NCI-H2227 treated with DMSO at 0.1 percent for 48 hours (cell line): ENCODE measurements at places on chromosomes 12 and 14.
A peak's percentile ranks its signal among the peaks of the same experiment; 100 is the strongest.

- no peak for DNase-seq
Measured at GRCh38 chr14:35292770-35293561, 784 bp downstream of the PSMA6 start.

- DNase-seq = no peak
Measured at GRCh38 chr14:102116361-102117180, 23.1 kb upstream of the WDR20 start.

DNA sequence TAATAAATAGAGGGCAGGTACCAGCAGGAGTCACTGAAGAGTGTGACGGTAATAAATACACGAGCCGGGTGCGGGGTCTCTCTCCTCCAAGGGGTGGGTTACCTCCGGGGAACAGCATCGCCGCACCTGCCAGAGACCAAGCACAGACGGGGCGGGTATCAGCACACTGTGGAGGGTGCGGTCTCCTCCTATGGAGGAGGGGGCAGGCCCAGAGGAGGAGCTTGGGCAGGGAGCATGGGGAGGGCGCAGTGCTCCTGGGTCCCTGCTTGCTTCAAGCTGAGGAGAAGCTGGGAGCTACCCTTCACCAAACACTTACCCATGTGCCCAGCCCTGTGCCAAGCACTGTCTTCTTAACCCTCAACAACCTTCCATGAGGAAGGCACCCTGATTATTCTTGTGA lies 12.8 kb downstream of the PGF start:
- DNase-seq = no peak

- no peak for DNase-seq
Measured at GRCh38 chr12:44002607-44003006, 166.7 kb downstream of the TMEM117 start.

DNA sequence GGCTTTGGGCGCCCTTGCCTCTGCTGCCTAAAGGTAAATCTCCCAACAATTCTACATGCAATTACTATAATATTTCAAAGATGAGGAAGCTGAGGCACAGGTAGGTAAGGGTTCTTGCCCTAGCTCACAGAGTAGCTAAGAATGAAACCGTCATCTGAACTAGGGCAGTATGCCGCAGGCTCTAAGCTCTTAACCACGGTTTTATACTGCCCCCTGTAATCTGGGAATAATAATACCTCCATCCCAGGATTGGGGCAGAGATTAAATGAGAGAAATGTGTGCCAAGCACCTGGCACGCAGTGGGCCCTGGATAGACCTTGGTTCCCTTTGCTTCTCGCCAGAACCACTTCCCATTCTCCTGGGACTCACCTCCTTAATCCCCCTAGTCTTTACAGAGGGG lies 1.5 kb upstream of the HRK start:
- peak; percentile 14 for DNase-seq

DNA sequence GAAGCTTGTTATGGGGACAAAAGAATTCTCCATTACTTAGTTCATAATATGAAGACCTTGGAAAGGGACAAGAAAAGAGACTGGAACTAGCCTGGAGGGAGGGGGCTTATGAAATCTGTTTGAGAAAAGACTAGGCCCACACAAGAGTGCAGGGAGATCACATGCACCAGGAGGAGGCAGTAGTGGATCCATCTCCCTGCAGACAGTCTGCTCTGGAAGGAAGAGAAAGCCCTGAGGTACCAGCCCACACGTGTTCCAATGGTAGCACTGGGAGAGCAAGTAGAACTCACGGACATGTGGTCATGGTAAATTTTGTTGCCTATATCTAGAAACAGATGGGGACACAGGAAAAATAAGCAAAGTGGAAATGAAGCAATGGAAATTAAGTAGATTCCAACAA lies 445.4 kb downstream of the SOX5 start:
- no peak for DNase-seq

- DNase-seq = no peak
Measured at GRCh38 chr12:89454080-89454848, 70.3 kb downstream of the GALNT4 start.
